H1 (cell line): ENCODE measurements at places on chromosomes 4 and X. TPM values are rescaled to one million over a fixed set of nuclear protein-coding genes. Genes with fewer than 3 reads are reported as not detected.
A peak's percentile ranks its signal among the peaks of the same experiment; 100 is the strongest.

- DNase-seq, result no peak
Measured at GRCh38 chr4:136012220-136012619, 1520.1 kb downstream of the PCDH18 start.

GRCh38 chr4:88738180-88738579 lies 40.6 kb upstream of the NAP1L5 start:
- DNase-seq, result no peak

DNA sequence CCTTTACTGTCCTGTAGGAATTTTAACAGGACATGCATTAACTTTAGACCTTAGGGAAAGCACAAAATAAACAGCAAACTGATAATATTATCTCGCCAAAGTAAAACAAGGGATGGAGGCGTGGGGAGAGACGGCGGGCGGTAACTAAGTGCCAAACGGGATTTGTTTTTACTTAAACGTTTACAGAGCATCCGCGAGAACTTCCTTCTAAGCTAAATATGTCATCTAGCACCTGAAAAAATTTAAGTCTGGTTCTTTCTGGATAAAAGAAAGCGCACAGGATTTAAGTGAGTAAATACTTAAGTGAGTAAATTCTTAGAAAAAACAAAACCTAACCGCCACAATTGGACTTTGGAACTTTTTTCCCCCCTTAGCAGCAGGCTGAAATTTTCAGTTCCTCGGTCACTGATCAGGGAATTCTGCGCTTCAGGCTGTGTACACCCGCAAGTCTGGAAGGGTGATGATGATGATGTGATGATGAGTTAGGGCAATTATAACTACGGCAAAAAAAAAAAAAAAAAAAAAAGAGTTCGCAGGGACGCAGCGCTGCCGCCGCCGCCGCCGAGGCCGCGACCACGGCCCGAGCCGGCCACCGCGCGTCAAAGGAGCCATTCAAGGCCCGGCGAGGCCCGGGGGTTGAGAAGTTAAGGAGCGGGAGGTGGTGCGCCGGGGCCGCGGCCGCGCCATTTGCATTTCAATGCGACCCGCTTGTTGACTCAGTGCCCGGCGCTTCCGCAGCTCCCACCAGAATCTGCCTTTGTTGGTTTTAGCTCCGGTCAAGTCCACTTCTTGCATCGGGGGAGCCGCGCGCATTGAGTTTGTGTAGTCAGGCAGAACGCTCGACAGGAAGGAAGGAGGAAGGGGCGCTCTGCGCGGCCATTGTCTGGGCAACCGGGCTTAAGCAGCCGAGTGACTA lies 108.8 kb downstream of the SPRY1 start:
- DNase-seq, result peak; percentile 96

DNA sequence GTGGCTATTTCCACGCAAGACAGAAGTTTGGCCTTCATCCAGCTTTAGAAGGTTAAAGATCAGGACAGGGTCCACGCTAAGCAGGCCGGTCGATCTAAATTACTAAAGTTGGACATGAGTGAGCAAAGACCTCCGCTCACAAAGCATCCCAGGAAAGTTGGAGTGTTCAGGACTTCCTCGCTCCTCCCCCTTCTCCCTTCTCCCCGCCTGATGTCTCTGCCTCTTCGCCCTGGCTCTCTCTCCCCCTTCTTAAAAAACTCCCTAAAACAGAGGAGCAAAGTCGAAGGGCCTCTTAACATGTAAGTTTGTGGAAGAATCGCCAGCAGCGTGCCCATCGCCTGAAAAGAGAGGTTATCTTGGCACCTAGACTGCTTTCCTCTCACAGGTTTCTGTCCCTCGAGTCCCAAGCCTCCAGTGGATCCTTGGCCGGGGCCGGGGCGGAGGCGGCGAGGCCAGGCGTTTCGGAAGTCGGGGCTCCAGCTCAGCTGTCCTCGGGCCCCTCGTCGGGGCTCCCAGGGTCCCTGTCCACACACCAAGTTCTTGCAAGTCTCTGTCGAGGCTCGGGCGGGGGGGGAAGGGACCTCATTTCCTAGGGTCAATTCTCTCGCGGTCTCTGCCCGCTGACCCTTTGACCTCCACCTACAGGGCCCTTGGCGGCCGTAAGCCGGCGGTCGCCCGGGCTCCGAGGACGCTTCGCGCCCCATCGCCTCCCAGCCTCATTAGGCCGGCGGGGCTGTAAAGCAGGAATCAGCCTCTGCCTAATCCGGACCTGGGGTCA lies 7.6 kb downstream of the ZIC3 start:
- DNase-seq, result no peak

Gene MAGEA2
- total RNA-seq, result not detected in 2 replicates

Gene CXCL5
- 10.9 and 11.4 TPM in 2 replicates for total RNA-seq

Gene FSTL5
- total RNA-seq, result 0.19 and 0.32 TPM in 2 replicates
